ENCODE measurements at places on chromosomes 4 and X.
A peak's percentile ranks its signal among the peaks of the same experiment; 100 is the strongest.

- DNase-seq, result no peak
Measured at GRCh38 chr4:1058997-1059665, 47.7 kb downstream of the FGFRL1 start.

GRCh38 chr4:76200771-76201231, 12.8 kb downstream of the SCARB2 start:
- DNase-seq, result no peak

DNA sequence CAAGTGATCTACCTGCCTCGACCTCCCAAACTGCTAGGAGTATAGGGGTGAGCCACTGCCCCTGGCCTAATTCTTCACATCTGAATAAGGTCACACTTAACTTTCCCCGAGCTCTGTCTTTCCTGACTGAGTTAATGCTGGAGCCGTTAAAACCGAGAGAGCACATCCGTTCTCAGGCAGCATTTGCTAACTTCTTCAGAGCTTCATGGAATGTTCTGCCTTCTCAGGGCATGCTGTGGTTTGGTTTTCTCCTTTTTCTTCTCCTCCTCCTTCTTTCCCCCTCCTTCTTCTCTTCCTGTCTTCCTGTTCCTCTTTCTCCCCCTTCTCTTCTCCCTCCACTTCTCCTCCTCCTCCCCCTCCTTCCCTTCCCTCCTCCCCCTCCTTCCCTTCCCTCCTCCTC, 119.9 kb downstream of the ASMT start:
- DNase-seq, result no peak

GRCh38 chr4:88090898-88091297, 67.5 kb downstream of the ABCG2 start:
- DNase-seq, result no peak

- DNase-seq, result no peak
Measured at GRCh38 chr4:188992706-188993105, 853.5 kb downstream of the TRIML1 start.

- DNase-seq, result no peak
Measured at GRCh38 chr4:2560167-2560566, 23.7 kb downstream of the FAM193A start.

GRCh38 chr4:169070071-169070894, 60.2 kb upstream of the CBR4 start:
- peak; percentile 89 for DNase-seq

GRCh38 chr4:128416921-128417320, 129.3 kb upstream of the PGRMC2 start:
- DNase-seq, result no peak

DNA sequence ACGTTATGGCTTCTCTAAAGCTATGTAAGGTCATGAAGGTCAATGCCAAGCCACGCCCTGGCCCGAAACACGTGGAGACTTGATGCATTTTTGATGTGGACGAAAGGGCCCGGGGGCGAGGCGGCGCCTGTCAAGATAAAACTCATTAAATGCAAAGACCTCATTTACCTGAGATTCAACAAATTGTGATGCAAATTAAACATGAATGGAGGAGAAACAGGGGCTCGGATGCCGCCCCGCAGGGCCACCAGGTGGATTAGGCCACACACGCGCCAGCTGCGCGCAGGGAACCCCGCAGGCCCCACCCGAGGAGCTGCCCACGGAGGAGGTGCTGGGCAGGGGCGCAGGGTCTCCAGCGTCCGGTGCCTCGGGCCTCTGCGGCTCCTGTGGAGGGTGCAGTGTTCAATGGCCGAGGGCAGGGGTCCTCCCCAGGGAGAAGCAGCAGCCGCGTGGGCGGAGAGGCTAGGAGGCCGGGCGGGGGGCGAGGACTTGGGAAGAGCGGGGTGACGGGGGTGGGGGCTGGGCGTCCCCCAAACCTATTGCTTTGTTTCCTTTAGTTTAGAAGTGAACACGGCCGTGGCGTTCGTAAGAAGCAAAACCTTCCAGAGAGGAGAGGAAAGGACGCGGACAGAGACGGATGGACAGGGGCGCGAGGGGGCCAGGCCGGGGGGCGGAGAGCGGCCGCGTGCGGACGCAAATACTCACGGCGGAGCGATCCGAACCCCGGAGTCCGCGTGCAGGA, 40.4 kb downstream of the CPLX1 start:
- DNase-seq, result no peak

DNA sequence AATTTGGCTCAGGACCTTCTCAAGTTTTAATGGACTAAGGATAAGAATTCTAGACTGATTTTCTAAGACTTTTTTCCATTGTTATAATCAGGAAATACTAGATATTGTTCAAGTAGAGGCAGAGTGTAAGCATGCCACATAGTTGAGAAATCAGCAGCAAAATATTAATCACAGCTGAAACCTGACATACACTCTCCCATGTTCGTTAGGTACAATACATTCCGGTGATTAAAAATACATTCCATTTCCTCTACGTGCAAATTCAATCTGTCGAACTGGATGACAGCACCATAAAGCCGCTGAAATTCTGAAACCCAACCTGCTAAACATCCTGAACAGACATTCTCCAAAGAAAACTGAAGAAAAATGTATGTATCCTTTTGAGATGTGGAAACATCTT, 587.6 kb upstream of the DIPK2B start:
- DNase-seq, result no peak

DNA sequence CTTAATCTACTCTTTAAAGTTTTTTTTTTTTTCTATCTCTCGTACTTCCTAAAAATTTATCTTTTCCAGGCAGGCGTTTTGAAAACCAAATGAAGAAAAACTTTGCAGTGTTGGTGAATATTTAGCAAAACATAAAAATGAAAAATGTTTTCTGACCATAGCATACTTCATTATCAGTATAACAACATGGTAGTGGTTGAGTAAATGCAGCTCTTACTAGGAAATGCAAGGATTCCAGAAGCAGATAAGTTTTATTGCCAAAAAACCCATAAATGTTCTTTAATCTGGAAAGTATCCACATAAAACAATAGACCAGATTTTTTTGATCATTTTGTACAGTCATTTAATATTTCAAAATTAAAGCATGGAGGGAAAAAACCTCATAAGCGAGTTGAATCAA, 136.9 kb upstream of the GUCY1A1 start:
- DNase-seq, result no peak

GRCh38 chrX:40467454-40467853, 113.3 kb upstream of the ATP6AP2 start:
- no peak for DNase-seq

- no peak for DNase-seq
Measured at GRCh38 chrX:153375571-153375970, 25.6 kb downstream of the PNMA6E start.

DNA sequence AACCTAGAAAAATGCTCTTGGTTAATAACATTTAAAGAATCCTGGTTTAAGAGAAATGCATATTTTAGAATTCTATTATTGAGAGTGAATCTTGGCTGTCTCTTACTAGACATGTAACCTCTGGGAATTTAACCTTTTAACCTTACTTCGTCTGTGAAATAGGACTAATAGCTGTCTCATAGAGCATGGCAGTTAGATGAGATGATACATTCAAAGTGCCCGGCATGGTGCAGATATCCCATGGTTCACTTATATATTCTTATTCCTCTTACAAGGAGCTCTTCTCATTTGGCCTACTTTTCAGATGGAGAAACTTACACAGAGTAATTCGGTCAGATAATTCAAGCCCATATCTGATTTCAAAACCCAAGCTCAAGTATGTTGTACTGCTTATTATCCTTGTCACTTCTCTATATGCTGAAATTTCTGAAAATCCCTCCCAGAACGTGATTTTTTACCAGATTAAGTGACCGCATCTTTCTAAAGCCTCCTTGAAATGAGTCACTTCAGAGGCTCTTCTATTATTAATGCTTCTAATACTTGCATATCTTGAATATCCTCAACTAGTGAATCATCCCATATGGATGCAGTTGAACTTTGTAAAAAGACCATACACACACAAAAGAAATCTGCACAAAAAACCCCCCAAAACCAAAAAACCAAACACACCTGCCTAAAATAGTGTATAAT, 4.9 kb downstream of the CDKN2AIP start:
- DNase-seq, result no peak

GRCh38 chr4:89836897-89837384, at the start of gene SNCA:
Gene SNCA (minus strand): TSS chr4:89837161. CDS start chr4:89835667, 1,494 bp downstream.
- peak; percentile 53 for DNase-seq

- DNase-seq, result no peak
Measured at GRCh38 chr4:104436542-104436941, 58.2 kb downstream of the CXXC4 start.

GRCh38 chr4:79296768-79297428, 29.0 kb downstream of the NAA11 start:
- DNase-seq, result no peak

All from HTR-8/SVneo (cell line).